8988T (cell line): ENCODE measurements at places on chromosomes 2 and 18.

- DNase-seq, result no peak
Measured at GRCh38 chr18:1304392-1304992, 399.8 kb downstream of the ADCYAP1 start.

GRCh38 chr2:105857076-105857740 lies 112.5 kb downstream of the NCK2 start:
- DNase-seq, result no peak

DNA sequence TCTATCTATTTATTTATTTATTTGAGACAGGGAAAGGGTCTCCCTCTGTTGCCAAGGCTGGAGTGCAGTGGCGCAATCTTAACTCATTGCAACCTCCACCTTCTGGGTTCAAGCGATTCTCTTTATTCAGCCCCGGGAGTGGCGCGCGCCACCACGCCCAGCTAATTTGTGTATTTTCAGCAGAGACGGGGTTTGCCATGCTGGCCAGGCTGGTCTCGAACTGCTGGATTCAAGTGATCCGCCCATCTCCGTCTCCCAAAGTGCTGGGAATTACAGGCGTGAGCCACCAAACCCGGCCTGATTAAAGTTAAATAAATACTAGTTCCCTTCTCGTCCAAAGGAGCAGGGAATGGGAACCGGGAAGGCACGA lies 4.2 kb upstream of the CTDSP1 start:
- DNase-seq, result no peak

- no peak for DNase-seq
Measured at GRCh38 chr2:33068261-33068660, 121.5 kb downstream of the LTBP1 start.

GRCh38 chr2:38203446-38203810 lies 127.5 kb upstream of the CYP1B1 start:
- no peak for DNase-seq

- DNase-seq, result no peak
Measured at GRCh38 chr2:20599861-20600461, 50.9 kb downstream of the HS1BP3 start.

- DNase-seq, result no peak
Measured at GRCh38 chr18:50911006-50911405, 32.1 kb downstream of the ME2 start.

GRCh38 chr18:44821924-44822323 lies 141.2 kb downstream of the SETBP1 start:
- DNase-seq, result no peak

DNA sequence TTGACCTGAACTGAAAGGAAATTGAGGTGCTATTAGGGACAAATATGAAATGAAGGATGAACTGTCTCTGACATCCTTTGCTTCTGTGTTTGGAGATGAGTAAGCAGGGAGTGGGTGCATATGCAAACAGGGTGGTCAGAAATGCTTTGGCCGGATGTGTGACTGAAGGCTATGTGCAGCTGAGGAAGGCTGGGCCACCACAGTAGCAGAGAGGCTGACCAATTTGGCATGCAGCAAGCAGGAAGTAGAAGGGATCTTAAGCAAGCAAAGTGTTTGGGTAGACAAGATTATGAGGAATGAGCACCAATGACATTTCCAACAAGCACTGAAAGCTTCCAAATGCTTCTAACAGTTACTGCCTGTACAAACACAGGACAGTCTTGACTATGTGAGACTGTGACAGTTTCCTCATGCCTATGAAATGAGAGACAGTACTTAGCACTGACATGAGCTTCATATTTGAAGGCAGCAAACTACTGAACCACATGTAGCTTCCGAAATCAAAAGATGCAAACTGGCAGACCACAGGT lies 3.3 kb upstream of the ACTR3 start:
- DNase-seq, result no peak
